Activated naive CD4-positive, alpha-beta T cell treated with anti-CD3 and anti-CD28 coated beads, Interleukin-2, amount 50 U/mL, for 72 hours (primary cell): ENCODE measurements at places on chromosomes 7 and 10.
A peak's percentile ranks its signal among the peaks of the same experiment; 100 is the strongest.

GRCh38 chr10:34890939-34891338 lies 75.8 kb upstream of the PARD3 start:
- no peak for DNase-seq

DNA sequence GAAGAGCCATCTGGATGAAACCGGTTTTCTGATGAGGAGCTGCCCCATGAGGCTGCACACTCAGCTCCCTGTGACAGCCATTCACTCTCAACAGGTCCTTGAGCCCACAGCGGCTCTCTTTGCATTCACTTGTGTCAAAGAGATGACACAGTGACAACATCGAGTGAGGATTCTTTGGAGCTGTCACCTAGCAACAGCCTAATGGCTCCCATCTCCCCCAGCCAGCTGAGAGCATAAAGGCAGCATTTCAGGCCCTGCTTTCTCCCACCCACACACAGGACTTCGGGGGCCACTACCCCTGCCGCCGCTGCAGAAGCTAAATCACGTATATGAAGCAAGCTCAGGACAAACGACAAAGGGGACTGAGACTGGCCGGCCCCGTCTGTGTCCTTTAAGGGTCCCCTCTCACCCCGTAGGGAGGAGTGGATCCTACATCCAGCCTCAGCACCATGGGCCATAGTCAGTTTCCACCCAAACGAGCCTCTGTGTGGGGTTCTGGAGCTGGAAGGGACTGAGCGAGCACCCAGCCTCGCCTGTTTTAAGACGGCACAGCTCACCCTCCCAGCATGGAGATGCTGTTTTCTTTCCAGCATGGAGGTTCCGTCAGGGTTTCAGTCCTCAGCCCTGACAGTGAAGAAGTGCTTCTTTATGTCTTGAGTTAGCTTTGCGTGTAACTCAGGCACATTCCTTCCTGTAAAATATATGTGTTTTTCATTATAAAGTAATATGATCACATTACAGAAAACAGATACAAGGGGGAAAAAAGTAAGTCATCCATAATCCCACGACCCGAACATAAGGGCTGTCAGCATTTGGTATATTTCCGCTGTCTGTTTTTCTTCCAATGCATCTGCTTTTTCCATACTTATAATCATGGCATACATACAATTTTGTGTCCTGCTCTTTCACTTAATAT lies 4.9 kb downstream of the CPA4 start:
- DNase-seq: no peak

DNA sequence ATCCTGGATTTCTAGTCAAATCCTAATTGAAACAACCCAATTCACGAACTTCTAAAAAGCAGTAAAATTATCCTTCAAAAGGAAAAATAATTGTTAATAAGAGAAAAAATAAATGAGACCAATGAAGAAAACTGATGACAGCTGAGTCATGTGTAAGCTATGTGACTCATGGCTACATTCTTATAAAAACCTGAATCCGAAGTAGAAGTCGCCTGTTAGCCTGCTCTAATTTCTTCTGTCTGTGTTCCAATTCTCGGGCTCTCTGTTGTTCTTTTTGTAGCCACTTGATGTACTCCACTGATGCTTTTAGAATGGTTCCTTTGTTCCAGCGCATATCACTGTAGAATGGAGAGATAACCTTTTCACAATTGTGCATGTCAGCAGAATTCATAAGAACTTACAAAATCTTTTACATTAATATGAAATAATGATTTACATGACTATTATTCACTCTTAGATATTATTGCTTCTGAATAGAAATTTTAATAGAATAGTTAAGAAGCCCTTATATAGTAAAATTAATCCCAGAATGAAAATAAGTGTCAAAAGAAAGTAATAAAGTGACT lies 88.8 kb downstream of the TFEC start:
- DNase-seq: no peak

DNA sequence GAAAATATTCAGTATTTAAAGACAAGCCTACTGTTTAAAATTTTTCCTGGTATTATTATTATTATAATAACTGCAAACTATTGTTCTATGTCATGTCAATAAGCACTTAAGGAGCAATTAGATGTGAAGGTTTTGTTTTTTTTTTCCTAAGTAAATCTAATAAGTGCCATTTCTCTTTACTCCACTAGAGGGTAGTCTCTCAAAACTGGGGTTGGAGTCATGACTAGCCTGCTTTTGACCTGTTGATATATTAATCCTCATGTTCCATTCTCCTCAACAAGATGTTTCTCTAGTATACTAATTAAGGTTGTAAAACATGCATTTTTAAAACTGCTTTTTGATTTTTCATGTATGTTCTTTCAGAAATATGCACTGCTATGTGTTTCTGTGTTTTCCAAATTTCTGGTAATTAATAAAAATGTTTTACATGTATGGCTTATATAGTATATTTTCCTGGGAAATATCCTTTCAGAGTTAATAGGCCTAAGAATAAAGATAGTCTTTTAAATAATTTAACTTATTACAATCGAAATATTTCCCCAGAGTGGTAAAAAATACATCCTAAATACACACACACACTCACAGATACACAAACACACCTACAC lies 1.0 kb upstream of the LRRN3 start:
- DNase-seq: no peak

- DNase-seq: no peak
These were observed 16.8 kb upstream of the SLC16A12 start for GRCh38 chr10:89552213-89552612.

DNA sequence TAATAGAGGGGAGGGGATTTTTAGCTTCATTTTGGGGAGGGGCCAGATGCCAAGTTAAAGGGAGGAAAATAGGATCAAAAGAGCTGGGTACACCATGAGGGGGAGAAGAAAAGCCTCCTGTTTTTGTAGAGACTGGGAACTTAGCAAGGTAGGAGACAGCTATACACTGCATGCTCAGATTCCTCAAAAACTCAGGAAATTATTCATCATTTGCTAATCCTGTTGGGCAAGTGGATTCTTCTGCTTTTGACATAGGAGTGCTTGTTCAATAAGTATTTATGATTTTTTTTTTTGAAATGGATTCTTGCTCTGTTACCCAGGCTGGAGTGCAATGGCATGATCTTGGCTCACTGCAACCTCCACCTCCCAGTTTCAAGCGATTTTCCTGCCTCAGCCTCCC lies 73.4 kb downstream of the LYZL2 start:
- no peak for DNase-seq

DNA sequence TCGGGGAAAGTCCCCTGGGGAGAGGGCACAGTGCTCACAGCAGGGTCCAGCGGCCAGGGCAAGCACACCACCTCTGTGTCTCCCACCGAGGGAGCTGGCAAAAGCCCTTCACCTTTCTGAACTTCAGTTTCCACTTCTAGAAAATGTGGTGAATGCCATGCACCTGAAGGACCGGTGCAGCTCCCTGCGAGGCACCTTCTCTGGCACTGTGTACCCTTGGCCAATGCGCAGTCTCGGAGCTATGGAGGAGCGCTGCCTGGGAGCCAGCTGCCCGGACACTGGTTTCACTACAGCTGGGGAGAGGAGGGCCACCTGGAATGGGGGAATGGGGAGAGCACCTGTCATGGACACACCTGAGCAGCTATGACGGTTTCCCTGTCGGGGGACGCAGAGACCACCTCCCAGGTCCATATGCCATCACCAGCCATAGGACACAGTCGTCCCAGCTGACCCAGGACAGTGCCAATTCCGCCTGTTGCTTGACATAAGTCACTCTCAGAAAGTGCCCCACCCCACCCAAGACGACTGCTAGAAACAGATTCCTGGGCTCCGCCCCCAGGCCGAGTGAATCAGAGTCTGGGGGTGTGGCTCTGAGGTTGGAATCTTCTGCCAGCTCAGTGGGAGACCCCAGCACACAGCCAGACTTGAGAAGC lies 16.8 kb downstream of the RASGEF1A start:
- peak; percentile 41 for DNase-seq

- no peak for DNase-seq
These were observed 980.5 kb downstream of the LRMDA start for GRCh38 chr10:76411729-76412435.

- DNase-seq: peak; percentile 69
These were observed 49.7 kb downstream of the DNAJC12 start for GRCh38 chr10:67788028-67788886.

DNA sequence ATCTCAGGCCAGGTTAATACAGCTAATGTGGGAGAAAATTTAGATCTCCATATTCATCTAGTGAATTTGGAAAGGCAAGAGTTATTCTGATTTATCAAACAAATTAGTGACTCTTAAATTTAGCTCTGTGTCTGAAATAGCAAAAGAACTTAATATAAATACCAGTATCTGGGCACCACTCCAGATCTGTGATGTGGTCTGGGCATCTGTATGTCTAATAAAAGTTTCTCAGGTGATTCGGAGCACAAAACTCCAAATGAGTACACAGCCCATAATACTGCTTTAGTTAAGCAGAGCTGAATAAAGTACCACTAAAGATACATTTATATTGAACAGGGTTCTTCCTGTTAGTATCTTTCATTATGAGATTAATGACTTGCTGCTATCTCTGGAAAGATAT lies 261.4 kb downstream of the BAMBI start:
- DNase-seq: no peak
